ENCODE measurements at places on chromosomes 16 and 17. TPM values are rescaled to one million over a fixed set of nuclear protein-coding genes. Genes with fewer than 3 reads are reported as not detected.

DNA sequence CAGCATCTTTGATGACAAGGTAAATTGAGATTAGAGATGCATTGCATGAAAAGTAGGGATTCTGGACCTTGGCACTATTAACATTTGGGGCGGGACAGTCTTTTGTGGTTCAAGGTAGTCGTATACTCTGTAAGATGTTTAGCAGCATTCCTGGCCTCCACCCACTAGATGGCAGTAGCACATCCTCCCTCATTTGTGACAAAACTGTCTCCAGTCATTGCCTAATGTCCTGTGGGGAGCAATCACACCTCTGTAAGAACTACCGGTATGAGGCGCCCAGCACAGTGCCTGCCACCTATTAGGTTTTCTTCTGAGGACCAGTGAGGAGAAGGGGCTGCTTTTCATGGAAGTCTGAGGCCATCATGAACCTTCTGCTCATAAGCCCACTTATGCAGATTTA is 180.8 kb downstream of the RBFOX1 start:
- DNase-seq, result no peak

The NPIPB4 gene
- total RNA-seq, result 129 TPM

GRCh38 chr16:85562093-85562786 is 50.9 kb upstream of the GSE1 start:
- no peak for DNase-seq

GRCh38 chr16:252366-253337 is 18.0 kb downstream of the FAM234A start:
- no peak for DNase-seq

The GAS2L2 gene
- total RNA-seq, result 3.5 TPM

The HS3ST3B1 gene
- total RNA-seq, result 7.2 TPM

- DNase-seq, result peak; percentile 68
Measured at GRCh38 chr16:4659363-4660353, 33.7 kb upstream of the NUDT16L1 start.

The KRT26 gene
- not detected for total RNA-seq

- DNase-seq, result no peak
Measured at GRCh38 chr17:81509207-81509971, 3.2 kb downstream of the ACTG1 start.

GRCh38 chr16:5906351-5906750 is 808.8 kb upstream of the EEF2KMT start:
- DNase-seq, result no peak

- DNase-seq, result no peak
Measured at GRCh38 chr16:18936727-18937340, 10.6 kb upstream of the SMG1 start.

GRCh38 chr16:74268372-74268782 is 28.2 kb upstream of the PSMD7 start:
- DNase-seq, result no peak

DNA sequence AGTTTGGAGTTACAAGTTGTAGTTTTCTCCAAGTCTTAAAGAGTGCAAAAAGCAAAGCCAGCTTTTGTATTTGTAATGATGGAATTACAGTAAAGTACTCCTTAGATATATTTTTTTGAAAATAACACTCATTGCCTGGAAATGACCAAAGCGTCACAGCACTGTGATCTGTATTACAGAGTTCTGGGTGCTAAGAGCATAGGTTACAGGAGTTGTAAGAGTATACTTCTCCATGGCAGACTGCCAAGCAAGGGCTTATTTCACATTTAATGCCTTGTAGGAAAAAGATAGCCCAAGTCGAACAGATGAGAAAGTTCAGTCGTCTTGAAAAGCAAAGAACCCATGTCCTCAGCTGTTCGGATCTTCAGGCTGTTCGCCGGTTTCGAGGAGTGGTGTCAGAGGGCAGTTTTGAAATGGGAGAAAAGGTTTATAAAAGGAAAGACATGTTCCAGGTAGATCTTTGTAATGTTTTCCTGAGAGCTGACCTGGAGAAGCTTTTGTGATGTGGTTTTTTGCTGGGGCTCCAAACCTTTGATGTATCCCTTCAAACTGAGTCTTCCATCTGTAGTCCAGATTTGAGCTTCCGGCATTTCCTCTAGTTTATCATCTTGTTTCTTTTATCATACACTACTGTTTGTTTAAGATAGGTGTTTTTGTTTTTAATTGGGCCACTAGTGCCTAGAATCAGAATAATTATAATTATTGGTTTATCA is 41.3 kb downstream of the ERCC4 start:
- no peak for DNase-seq

DNA sequence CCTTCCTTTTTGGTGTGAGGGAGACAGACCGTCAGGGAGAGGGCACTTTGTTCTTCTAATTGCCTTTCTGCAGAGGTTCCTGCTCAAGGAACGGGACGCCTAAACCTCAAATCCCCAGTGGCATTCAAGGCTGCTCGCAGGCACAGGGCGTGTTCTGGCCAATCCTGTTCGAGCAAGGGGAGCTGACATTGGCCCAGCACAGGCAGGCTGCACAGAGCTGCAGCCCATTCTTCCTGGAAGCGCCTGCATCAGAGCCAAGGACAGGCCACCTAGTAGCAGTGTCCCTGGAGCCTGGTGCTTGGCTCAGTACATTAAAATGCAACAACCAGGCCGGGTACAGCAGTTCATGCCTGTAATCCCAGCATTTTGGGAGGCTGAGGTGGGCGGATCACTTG is 72.2 kb upstream of the CREBBP start:
- DNase-seq, result no peak

DNA sequence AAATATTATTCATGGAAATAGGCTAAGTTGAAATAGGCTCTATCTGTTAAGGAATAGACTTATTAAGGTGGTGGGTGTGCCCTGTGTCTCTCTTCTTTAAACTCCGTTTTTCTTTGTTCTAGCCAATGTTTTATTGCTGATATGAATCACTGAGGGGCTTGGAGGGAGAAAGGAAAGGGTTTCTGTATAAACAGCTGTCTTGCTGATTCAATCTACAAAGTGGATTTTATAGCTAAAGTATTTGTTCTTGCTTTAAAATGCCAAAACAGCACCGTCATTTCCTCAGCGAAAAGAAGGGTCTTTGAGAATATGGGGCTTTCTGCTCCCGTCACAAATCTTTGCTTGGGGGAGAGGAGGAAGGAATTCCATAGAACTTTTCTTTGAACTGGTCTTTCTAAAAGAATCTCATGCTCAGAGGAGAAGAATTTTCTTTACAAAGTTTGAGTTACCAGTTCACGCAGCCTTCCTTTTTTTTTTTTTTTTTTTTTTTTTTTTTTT is 39.3 kb downstream of the MSI2 start:
- DNase-seq, result no peak

DNA sequence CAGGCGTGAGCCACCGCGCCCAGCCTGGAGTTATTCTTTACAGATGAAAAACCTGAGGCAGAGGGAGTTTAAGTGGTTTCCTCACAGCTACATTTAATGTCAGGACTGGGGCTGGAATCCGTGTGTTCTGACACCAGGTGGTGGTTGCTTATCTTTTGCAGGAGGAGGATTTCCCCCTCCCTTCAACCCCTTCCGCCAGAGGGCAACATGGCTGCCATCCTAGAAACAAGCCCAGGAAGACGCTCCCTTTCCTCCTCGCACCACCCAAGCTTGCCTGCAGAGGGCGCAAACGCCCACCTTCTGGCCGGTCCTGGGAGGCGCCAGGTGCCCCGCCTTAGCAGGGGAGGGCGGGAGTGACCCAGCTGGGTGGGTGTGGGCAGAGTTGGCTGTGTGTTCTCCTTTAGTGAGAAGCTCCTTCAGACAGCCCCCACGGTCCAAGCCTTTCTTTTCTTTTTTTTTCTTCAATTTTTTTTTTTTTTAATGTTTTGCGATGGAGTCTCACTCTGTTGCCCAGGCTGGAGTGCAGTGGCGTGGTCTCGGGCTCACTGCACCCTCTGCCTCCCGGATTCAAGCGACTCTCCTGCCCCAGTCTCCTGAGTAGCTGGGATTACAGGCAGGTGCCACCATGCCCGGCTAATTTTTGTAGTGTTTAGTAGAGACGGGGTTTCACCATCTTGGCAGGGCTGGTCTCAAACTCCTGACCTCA is 9.9 kb upstream of the RAP1GAP2 start:
- DNase-seq, result peak; percentile 88

GRCh38 chr16:47125757-47126156 is 18.0 kb downstream of the NETO2 start:
- no peak for DNase-seq

- DNase-seq, result no peak
Measured at GRCh38 chr16:77009453-77009852, 181.5 kb upstream of the MON1B start.

DNA sequence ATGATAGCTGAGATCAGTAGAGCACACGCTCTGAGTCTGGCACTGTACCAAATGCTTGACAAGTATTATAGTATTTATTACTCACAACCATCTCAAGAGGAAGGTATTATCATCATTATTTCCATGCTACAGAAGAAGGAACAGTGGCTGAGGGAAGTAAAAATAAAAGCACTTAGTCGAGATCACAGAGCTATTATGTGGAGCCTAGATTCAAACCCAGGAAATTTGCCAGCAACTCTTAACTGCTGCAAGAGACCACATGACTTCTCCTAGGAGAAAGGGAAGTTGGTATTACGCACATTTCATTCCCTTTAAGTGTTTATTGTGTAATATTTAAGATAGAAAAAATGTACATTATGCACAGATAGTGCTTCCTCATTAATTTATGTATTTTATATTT is 1.0 kb upstream of the RHOT1 start:
- no peak for DNase-seq

GRCh38 chr17:60535382-60536279 is 9.6 kb upstream of the APPBP2 start:
- DNase-seq, result no peak

DNA sequence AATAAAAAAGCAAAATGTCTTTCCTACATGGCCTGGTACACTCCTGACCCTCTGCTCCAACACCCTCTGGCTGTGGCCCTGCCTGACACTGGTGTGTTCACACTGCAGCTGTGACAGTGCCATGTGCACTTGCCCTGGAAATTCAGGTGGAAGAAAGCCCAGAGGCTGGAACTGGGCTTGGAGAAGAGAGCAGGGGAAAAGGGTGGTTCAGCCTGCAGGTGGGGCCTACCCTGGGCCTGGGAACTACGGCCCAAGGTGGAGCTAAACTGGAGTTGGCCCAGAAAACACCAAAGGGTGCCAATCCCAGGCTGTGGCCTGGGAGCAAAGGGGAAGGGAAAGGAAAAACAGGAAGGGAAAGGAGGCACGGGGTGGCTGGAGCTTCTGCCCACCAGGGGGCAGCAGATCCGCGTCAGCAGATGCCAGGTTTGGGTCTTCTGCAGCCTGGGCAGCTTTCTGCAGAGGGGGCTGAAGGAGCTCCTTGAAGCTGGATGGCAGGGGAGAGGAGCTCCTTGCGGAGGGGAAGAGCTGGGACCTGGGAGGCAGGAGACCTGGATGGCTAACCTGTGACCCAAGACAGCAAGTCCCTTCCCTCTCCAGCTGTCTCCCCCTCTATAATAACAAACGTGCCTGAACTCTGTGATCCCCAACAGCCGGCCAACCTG is 15.4 kb upstream of the CTCF start:
- peak; percentile 86 for DNase-seq

The JMJD6 gene
- 23.3 TPM for total RNA-seq

GRCh38 chr17:57984936-57985674 is 2.9 kb downstream of the VEZF1 start:
- no peak for DNase-seq

The ZPBP2 gene
- total RNA-seq, result not detected

- DNase-seq, result no peak
Measured at GRCh38 chr17:58818654-58819053, 63.0 kb downstream of the PPM1E start.

DNA sequence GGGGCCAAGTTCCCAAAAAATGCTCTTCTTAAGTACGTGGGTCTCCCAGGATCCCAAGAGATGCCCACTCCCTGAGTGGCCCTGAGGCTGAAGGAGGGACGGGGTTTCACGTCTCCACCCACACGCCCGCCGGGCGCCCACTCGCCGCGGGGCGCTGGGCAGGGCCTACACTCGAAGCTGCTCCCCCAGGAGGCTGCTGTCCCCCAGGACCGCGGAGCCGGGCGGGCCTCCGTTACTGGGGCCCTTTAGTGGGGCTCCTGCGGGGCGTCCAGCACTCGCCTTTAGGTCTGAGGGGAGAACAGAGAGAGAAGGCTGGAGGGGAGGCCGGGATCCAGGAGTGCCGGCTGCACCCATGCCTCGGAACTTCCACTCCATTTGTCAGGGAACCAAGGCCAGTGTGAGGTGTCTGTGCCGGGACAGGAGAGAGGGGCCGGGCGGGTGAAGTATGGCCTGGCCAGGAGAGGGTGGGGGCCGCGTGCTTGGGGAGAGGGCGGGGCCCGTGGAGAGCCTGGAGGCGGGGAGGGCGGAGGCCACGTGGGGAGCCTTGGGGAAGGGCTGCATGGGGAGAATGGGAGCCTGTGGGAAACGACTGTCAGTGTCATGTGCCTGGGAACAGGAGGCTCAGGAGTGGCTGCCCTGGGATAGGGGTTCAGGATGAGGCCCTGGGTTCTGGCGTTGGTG is 18.8 kb downstream of the NUBP1 start:
- peak; percentile 80 for DNase-seq

DNA sequence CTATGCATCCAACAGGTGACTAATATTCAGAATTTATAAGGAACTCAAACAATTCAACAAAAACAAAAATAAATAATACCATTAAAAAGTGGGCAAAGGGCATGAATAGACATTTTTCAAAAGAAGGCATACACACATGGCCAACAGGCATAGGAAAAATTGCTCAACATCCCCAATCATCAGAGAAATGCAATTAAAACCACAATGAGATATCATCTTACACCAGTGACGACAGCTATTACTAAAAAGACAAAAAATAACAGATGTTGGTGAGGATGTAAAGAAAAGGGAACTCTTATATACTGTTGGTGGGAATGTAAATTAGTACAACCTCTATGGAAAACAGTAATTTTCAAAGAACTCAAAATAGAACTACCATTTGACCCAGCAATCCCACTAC is 250.4 kb upstream of the N4BP1 start:
- no peak for DNase-seq

GRCh38 chr16:78524066-78524595 is 424.7 kb downstream of the WWOX start:
- DNase-seq, result no peak

GRCh38 chr16:67825119-67825518 is 17.0 kb upstream of the THAP11 start:
- no peak for DNase-seq

The WFDC1 gene
- 63.0 TPM for total RNA-seq

- no peak for DNase-seq
Measured at GRCh38 chr16:12390074-12390605, 413.5 kb downstream of the CPPED1 start.

GRCh38 chr17:60086818-60087591 is 8.3 kb upstream of the HEATR6 start:
- no peak for DNase-seq

The TPSAB1 gene
- total RNA-seq, result 31.1 TPM

The CACNG5 gene
- not detected for total RNA-seq

The SYT17 gene
- total RNA-seq, result 14.2 TPM
